Progenitor cell of endocrine pancreas (in vitro differentiated cells): ENCODE measurements at places on chromosomes 3 and 15. TPM values are rescaled to one million over a fixed set of nuclear protein-coding genes. Genes with fewer than 3 reads are reported as not detected.

NDN gene
- total RNA-seq: 46.9 and 51.8 TPM in 2 replicates

NPAP1 gene
- 0.65 and 0.67 TPM in 2 replicates for total RNA-seq

VWA5B2 gene
- 67.9 and 71.5 TPM in 2 replicates for total RNA-seq

TRPM7 gene
- total RNA-seq: 39.8 and 41.0 TPM in 2 replicates

OXTR gene
- total RNA-seq: 3.0 and 3.1 TPM in 2 replicates

GRCh38 chr3:45790596-45790995 lies 5.7 kb downstream of the SLC6A20 start:
- no peak for DNase-seq

DNA sequence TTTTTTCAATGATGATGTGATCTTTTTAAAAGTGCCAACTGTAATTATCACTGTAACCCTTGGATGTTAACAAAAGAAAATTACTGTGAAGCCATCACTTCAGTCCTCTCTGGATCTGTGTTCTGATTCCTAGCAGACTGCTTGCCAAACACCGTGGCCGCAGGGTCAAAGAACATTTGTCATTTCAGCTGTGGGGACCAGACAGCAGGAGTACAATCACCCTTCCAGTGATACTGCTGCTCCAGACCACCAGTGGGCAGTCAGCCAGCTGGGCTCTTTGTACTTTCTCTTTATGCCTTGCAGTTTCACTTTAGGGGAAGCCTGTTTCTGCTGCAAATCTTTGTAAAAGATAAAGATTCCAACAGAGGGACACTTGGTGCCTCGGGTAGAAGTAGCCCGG lies 770.0 kb downstream of the GRM7 start:
- DNase-seq: no peak

GRCh38 chr15:59321000-59321689 lies 51.5 kb downstream of the MYO1E start:
- no peak for DNase-seq

DNA sequence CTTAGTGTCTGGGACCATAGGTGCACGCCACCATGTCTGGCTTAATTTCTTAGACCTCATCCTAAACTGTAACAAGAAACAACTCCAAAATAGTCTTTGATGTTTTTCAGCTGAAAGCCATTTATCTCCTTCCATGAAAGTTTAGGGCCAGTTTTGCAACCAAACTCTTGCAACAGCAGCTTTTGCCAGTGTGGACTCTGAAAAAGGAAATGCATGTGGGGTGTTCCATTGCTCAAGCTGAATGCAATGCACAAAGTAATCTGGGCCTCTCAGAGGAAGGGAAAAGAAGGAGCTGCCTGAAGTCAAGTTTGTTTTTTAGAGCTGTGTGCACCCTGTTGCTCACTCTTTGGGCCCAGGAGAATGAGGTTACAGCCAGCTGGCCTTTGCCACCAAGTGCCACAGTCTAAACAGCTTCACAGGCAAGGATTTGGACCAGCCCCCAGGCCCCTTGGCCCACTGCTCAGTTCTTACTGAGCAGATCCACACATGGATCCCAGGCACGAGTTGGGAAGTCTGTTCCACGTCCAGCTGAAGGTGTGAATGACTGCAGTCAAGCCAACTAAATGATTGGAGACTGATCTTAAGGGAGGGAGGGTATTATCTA lies 212.3 kb upstream of the LRRFIP2 start:
- DNase-seq: no peak
